Psoas muscle (tissue), 8 donors: ENCODE measurements at places on chromosomes 4 and X. TPM values are rescaled to one million over a fixed set of nuclear protein-coding genes. Genes with fewer than 3 reads are reported as not detected.

Gene MAGEB10
- polyA plus RNA-seq = not detected

DNA sequence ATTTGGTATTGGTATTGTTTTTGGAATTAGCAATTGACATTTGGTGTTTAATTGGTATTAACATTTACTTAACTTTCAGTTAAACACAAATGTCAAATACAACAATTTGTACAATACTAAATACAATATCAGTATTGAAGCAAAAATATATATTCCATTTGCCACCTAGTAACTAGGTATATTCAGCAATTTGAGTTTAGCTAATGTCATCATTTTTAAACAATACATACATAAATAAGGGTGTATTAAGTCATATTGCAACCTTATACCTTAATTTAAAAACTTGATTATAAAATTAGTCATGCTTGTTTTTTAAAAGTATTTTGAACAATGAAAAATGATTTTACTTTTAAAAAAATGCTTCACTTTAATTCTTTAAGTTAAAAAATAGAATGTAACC is 53.3 kb downstream of the FBXO8 start:
- no peak for DNase-seq

- no peak for DNase-seq
These were observed 55.9 kb downstream of the HTRA3 start for GRCh38 chr4:8325291-8325973.

GRCh38 chrX:46710927-46711623 is 47.8 kb downstream of the SLC9A7 start:
- DNase-seq = no peak

Gene CD40LG
- not detected for polyA plus RNA-seq

Gene UGT2B15
- polyA plus RNA-seq = not detected

- DNase-seq = no peak
These were observed 131.5 kb downstream of the AASDH start for GRCh38 chr4:56255820-56256219.

DNA sequence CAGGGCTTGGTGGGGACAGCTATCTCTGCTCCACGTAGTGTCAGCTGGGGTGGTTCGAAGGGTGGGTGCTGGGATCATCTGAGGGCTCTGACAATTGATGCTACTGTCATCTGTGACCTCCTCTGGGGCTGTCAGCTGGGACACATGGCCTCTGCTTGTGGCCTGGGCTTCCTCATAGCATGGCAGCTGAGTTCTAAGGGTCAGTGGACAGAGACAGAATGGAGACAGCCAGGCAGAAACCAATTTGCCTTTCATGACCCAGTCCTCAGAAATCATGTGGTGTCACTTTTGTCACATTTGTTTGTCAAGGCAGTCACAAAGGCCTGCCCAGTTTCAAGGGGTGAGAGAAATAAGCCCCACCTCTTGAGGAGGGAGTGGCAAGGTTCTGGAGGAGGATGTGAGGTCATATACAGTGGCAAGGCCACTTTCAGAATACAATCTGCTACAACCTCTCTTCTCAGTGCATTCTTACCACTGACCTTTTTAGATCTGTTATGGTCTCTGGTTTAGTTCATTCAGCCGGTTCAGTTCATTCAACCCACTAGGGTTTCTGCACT is 103.6 kb upstream of the BCOR start:
- no peak for DNase-seq

Gene MAGEC1
- polyA plus RNA-seq = not detected

DNA sequence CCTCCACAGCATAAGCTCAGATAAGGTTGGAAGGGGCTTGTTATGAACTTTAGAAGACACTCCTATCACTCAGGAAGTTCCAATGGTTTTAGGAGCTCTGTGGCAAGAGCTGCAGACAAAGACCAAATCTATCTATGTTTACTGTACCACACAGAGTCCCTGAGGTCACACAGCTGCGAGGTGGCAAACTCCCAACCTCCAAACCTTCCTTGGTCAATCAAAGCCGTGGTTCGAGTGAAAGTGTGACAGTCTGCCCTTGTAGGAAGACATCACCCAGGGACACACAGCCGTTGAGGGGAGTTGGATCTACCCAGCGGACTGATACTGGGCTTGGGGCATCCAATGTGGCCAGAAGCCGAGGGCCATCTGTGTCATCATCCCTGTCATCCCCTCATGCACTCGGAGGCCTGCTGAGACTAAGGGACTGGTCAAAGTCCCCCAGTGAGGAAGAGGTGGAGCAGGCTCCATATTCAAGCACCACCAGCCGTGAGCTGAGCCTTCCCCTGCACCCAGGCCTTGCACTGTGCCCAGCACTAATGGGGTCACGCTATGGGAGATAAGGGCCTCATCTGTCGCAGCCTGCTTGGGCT is 26.8 kb downstream of the MAN2B2 start:
- no peak for DNase-seq

GRCh38 chr4:101155368-101155767 is 192.0 kb downstream of the PPP3CA start:
- DNase-seq = no peak

Gene TXK
- 0.17 TPM for polyA plus RNA-seq

Gene CLDN2
- 0.04 TPM for polyA plus RNA-seq

GRCh38 chrX:27276751-27277150 is 186.4 kb downstream of the PPP4R3C start:
- no peak for DNase-seq

Gene SLC9B2
- 4.2 TPM for polyA plus RNA-seq

Gene SH2D1A
- polyA plus RNA-seq = not detected
